ENCODE measurements at places on chromosomes 1 and 21.
A peak's percentile ranks its signal among the peaks of the same experiment; 100 is the strongest.

- DNase-seq, result no peak
Observed at GRCh38 chr1:30523055-30524020, 200.0 kb downstream of the MATN1 start.

DNA sequence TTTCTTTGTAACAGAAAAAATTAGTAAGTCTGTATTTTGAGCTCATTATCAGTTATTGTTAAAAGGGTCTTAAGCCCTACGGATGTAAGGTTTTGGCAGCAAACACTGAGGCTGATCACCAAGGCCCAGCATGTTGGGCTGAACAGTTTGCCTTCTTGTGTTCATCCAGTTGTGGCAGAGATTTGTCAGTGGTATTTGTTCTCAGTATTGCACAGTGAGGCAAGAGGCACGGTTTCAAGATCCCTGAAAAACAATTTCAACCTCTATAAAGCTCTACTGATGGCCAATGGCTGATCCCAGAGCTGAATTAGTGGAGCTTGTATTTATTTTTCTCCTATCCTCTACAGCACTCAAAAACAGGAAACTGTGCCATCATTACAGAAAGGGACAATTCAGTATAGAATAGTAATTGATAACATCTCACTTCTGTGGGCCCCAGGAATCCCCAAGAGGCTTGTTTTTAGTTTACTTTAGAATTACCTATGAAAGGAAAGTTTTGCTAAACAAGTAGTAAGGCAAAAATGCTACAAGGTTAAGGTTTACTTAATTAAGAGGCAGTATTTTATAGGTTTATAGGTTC, 191.8 kb upstream of the RAB4A start:
- DNase-seq, result no peak

- peak; percentile 61 for DNase-seq
Observed at GRCh38 chr1:93878501-93878888, 511 bp downstream of the DNTTIP2 start.

GRCh38 chr1:81950037-81950436, 149.3 kb downstream of the ADGRL2 start:
- DNase-seq, result no peak

DNA sequence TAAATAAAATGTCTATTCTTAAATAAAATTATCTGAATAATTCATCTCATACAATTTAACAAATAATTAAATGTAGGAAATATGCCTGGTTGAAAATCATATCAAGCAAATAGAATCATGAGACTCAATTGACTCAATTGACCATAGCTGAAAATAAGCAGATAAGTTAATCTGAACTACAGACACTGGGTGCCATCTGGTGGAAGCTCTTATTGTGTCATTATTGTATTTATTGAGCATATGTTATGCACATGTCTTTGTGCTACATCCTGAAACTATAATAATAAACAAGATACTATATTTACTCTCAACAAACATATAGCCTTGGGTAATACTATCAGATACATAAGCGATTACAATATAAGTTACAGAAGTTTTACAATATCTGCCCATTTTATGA, 41.0 kb downstream of the BRINP3 start:
- peak; percentile 77 for DNase-seq

DNA sequence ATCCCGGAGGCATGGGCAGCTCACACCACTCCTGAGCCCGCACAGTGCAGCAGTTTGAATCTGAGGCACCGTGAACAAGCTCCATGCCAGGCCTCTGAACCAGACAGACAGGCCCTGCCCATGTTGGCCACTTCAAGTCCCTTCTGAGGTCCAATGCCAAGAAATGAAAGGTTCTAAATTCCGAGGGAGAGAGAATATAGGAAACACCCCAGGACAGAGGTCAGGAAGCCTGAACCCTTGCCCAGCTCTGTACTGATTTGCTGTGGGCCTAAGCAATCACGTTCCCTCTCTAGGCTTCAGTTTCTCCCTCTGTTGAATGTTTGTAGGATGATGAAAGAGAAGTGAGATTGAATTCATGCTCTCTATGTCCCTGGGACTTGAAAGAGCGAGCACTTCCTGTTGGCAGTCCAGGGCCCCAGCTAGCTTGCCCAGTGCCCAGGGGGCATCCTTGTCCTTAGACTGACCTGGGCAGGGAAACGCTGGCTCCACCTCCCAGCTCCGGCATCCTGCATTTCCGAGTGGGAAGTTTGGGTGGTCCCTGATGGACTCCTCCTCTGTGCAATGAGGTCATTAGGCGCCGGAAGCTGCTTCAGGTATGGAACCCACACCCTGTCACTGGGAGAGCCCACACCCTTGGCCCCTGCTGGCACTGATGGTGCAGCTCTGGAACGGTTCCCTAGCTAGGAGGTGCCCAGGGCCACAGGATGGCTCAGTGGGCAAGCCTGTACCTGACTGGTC, 242.4 kb upstream of the TMEM51 start:
- DNase-seq, result no peak

GRCh38 chr1:184987696-184988095, 13.4 kb upstream of the NIBAN1 start:
- no peak for DNase-seq

- no peak for DNase-seq
Observed at GRCh38 chr1:64357422-64357821, 112.5 kb upstream of the CACHD1 start.

GRCh38 chr1:86430376-86430775, 6.4 kb downstream of the CLCA2 start:
- DNase-seq, result no peak

DNA sequence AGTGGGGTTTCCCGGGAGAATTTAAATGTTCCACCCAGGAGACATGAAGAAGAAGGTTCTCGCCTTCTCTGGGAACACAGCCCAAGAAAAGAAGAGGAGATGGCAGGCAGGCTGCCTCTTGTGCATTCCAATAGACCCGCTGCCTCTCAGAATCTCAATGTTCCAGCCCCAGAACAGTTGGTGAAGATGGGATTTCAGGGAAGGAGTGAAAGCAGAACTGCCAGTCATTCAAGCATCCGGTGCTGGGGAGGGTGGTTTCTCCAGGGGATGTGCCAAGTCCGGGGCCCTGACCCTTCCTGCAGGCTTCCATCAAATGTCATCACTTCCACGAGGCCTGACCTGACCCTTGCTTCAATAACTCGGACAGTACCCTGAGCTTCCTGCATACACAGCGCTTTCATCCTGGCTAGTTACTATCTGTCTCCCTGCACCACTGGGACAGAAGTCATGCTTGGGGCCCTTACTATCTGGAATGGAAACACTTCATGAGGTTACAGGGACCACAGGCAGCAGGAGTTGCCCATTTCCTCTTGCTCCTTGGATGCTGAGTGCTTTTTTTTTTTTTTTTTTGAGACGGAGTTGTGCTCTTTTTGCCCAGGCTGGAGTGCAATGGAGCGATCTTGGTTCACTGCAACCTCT, 386.6 kb upstream of the POU3F1 start:
- no peak for DNase-seq

All from OCI-M1 (cell line).